ENCODE measurements at places on chromosomes 6 and 20. TPM values are rescaled to one million over a fixed set of nuclear protein-coding genes. Genes with fewer than 3 reads are reported as not detected.

The DPPA5 gene
- total RNA-seq, result not detected

The SDCBP2 gene
- 1.2 TPM for total RNA-seq

The GPX5 gene
- not detected for total RNA-seq

The SMIM8 gene
- total RNA-seq, result 5.6 TPM

The ADGRG6 gene
- total RNA-seq, result 29.9 TPM

The MYCT1 gene
- 0.46 TPM for total RNA-seq

The RGS19 gene
- total RNA-seq, result 14.0 TPM

The BTN3A1 gene
- total RNA-seq, result 47.1 TPM

The UNC5CL gene
- total RNA-seq, result not detected

The PAK5 gene
- total RNA-seq, result not detected

The HTR1E gene
- not detected for total RNA-seq

The RRP36 gene
- 91.1 TPM for total RNA-seq

The ATP6V1G2 gene
- total RNA-seq, result 3.3 TPM

The LAMA2 gene
- 14.1 TPM for total RNA-seq

The WFDC6 gene
- total RNA-seq, result not detected

The RCAN2 gene
- not detected for total RNA-seq

The PLCB4 gene
- 2.7 TPM for total RNA-seq

The C20orf204 gene
- total RNA-seq, result 0.88 TPM

The DNMT3B gene
- 1.5 TPM for total RNA-seq

The LCA5 gene
- 5.2 TPM for total RNA-seq

The RIMS1 gene
- 0.89 TPM for total RNA-seq

Data from smooth muscle cell of the umbilical artery (primary cell).